ENCODE measurements at places on chromosomes 16 and 17.

DNA sequence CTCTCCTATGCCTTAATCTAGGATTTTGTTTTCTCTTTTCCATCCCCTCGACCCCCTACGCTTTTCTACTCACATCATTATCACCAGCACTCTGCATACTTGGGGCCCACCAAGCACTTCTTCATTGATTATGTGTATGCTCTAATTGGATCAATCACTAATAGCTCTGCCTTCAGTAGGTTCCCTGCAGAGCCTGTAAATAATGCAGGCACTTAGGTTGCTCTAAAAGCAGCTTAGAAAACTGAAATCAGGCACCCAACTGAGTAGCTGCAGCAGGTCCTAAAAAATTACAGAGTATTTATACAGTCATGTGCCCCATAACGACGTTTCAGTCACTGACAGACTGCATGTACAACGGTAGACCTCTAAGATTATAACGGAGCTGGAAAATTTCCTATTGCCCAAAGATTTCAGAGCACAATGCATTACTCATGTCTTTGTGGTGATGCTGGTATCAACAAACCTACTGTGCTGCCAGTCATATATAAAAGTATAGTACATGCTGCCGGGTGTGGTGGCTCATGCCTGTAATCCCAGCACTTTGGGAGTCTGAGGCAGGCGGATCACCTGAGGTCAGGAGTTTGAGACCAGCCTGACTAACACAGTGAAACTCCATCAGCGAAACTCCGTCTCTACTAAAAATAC, 280.4 kb downstream of the HS3ST3B1 start:
- DNase-seq: no peak

GRCh38 chr16:726438-727290, at the start of the genes CCDC78 and HAGHL:
Gene CCDC78 (minus strand): TSS chr16:726443. CDS start chr16:726367, 76 bp downstream.
Gene HAGHL (plus strand): TSS chr16:727106. CDS start chr16:727510, 404 bp downstream.
- DNase-seq: peak; percentile 81

DNA sequence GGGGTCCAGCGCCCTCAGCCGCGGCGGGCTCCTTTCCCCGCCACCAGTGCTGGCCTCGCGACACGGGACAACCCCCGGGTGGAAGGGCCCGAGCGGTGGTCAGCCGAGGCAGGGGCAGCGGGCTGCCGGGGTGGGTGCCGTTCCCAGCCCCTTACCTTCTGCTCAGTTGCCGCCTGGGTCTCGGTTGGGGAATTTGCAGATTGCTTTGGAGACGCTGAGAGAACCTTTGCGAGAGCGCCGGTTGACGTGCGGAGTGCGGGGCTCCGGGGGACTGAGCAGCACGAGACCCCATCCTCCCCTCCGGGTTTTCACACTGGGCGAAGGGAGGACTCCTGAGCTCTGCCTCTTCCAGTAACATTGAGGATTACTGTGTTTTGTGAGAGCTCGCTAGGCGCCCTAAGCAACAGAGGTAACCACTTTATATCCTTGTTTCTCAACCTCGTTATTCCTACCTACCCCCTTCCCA, 381 bp downstream of the CTNS start:
- DNase-seq: no peak

DNA sequence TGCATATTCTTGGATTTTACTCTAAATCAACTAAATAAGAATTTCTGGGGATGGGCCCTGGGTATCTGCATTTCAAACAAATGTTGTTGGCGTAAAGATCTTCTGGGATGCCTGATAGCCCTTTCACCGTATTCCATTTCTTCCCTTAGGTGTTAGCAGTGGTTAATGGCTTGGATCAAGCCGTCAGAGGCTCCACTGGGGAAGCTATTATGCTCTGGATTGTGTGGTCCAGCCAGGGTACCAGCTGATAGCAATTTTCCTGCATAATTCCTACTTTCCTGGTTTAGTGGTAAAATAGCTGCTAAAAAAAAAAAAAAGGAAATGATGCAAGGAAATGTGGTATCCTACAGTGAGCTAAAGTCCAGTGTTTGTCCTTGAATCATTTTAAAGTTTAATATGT, 365.1 kb downstream of the CDH8 start:
- DNase-seq: no peak

DNA sequence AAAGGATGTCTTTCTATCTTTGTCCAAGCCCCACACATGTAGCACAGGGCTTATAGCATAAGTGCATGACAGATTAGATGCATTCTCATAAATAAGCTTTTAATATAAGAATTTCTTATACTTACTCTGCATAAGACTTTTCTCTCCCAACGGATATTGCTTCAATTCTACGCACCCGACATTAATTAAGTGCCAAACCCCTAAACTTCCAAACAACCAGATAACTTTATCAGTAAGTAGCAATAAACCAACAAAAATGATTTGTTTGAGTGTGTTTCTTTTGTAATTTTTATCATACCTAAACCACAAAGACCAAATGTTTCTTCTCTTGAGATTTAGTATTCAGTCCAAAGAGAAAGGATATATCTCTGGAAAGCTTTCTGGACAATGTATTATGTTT, 391.5 kb downstream of the CDH8 start:
- no peak for DNase-seq

DNA sequence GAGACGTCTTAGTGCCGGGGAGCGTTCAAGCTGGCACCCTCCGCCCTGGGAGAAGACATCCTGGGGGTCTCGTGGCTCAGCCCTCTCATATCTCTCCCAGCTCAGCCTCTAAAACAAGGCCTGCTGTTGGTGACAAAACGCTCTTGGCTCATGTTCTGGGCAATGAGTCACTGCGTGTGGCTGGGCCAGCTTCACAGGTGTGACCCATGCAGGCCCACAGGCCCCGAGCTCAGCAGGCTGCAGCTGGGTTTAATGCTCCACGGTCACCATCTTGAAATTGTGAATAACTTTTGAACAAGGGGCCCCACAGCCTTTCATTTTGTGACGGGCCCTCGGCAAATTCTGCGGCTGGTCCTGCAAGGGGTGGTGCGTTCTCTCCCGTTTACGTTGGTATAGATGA, 22.4 kb downstream of the GAA start:
- DNase-seq: no peak

Data from D721Med (cell line).